ENCODE measurements at places on chromosomes 12 and 14. TPM values are rescaled to one million over a fixed set of nuclear protein-coding genes. Genes with fewer than 3 reads are reported as not detected.
A peak's percentile ranks its signal among the peaks of the same experiment; 100 is the strongest.

GRCh38 chr12:21818627-21819026, 44.1 kb upstream of the KCNJ8 start:
- peak; percentile 27 for DNase-seq

DNA sequence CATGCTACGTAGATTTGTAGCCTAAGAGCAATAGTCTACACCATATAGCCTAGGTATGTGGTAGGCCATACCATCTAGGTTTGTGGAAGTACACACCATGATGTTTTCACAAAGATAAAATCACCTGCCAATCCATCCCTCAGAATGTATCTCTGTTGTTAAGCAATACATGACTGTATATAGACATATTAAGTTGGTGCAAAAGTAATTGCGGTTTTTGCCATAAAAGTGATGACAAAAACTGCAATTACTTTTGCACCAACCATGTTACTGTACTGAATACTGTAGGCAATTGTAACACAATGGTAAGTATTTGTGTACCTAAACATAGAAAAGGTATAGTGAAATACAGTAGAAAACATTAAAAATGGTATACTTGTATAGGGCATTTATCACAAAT, 40.5 kb downstream of the MGST1 start:
- DNase-seq = no peak

- no peak for DNase-seq
These were observed 107.2 kb downstream of the RBM19 start for GRCh38 chr12:113858841-113859386.

DNA sequence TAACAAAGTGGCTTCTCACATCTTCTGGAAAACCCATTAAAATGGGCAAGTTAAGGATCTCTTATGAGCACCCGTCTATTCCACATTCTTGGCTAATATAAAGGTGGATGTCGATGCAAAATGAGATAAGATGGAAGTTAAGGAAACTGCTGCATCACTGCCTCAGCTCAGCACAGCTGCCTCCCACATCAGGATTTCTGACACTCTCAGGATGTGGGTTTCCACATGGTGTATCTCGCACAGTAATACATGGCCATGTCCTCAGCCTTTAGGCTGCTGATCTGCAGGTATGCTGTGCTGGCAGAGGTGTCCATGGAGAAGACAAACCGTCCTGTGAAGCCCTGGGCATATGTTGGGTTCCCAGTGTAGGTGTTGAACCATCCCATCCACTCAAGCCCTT, 1348.0 kb downstream of the TMEM121 start:
- DNase-seq = no peak

DNA sequence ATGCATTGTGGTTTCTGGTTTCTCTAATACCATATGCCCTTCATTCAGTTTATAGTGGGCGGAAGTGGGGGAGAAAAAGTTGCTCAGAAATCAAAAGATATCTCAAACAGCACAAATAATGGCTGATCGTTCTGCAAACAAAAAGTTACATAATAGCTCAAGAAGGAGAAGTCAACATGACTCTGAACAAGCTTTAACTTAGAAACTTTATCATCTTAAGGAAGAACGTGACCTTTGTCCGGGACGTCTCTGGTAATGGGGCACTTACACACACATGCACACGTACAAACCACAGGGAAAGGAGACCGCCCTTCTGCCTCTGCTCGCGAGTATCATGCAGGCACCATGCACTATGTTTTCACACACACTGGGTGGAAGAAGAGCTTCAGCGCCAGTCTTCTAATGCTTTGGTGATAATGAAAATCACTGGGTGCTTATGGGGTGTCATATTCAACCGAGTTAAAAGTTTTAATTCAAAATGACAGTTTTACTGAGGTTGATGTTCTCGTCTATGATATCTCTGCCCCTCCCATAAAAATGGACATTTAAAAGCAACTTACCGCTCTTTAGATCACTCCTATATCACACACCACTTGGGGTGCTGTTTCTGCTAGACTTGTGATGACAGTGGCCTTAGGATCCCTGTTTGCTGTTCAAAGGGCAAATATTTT, 4.7 kb downstream of the FOS start:
- peak; percentile 73 for DNase-seq

The POMT2 gene
- 32.0 TPM for polyA plus RNA-seq

The NDRG2 gene
- 110 TPM for polyA plus RNA-seq

DNA sequence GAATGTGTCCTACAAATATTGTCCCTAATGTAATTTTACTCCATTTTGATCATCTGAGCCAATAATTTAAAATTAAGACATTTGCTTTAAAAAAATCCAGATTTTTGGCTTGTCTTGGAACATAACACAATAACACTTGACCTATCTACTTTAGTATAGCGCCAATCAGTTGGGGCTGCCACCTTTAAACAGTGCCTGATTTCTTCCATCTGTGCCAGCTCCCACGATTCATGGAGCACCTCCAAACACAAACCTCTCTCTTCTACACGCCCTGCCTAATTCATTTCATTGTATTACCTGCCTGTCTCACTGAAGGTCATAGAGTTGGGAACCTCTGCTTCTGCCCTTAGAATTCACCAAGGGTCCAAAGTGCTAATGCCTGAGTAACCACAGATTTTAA, 352.4 kb downstream of the TMEM132D start:
- DNase-seq = no peak

The INHBC gene
- polyA plus RNA-seq = 0.22 TPM

DNA sequence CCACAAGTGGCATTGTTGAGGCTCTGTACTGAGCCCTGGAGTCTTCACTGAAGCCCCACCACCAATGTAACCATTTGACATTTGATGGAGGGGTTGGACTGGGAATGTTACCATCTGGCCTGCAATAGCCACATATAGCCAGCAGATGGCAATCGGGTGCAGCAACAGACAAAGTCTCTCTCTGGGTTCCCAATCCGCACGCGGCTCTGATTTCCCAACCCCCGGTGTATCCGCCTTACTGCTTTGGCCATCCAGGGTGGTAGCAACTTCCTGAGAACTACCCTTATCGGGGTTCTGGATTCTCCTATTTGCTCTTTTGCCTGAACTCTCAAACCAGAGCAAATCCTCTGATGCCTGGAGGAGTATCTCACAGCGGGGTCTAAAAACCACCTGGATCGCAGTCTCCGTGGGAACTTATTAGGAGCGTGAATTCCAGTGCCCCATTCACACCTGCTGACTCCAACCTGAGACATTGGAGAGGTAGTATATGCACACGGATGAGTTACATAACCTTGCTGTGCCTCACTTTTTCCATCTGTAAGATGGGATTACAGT, 14.2 kb downstream of the VRTN start:
- peak; percentile 70 for DNase-seq

The SERPINA4 gene
- polyA plus RNA-seq = not detected

The NOS1 gene
- polyA plus RNA-seq = 0.49 TPM

The IL23A gene
- not detected for polyA plus RNA-seq

GRCh38 chr12:105721051-105721825, 390.7 kb downstream of the C12orf75 start:
- DNase-seq = peak; percentile 33

DNA sequence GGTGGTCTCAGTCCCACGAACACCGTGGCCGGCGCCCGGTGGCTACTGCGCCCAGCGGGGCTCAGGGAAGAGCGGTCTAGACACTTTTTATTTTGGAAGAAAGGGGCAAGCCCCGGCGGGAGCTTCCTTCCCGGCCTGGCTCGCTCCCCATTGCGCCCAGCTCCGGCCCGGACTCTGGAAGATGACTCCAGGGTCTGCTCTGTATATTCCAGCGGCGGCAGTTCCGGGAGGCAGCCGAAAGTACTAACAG, 225.1 kb upstream of the CRY1 start:
- DNase-seq = no peak

- DNase-seq = no peak
These were observed 1014.8 kb upstream of the FBXO33 start for GRCh38 chr14:40447017-40447416.

- DNase-seq = no peak
These were observed 62.2 kb downstream of the CKB start for GRCh38 chr14:103460415-103460814.

DNA sequence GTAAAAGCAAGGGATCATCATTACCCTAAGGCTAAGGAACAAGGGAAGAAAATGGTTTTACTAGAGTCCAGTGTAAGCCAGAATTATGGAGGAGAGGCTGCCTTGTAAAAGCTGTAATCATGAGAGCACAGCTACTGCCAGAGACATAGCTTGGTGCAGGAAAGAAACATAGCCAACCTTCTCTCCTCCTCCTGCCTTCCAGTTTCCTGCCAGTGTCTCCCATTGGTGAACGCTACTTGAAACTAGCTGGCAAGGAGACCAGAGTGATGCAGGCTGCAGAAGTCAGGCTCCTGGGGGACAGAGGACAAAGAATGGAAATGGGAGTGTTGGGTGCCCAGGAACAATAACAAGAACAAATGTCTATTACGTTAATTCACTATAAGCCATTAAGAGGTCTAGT, 158.5 kb downstream of the NELL2 start:
- DNase-seq = no peak

DNA sequence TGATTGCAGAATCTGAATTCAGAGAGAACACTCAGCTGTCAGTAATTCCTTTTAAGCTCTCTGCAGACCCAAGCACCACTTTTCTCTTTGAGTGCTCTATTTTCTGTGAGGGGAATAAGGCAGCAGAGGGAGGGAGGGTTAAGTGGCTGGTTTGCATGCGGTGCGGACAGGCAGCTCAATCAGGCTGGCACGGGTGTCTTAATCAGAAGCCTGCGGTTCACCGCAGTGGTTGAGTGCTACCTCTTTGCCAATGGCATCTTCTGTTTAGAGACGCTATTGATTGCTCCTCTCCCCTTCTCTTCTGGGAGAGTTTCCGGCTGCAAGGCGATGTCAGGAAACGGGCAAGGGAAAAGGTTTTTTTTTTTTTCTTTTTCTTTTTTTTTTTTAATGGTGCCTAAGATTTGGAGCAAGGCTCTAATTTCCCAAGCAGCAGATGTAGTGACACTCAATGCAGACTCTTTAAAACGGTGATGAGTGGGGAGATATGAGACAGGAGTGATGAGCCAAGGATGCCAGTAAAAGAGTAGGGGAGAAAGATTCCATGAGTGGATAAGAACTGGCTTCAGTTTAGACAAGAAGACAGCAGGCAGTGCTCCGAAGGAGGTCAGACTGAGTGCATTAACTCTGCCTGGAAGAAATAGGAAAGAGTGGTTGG, 533.7 kb upstream of the SEL1L start:
- DNase-seq = no peak

DNA sequence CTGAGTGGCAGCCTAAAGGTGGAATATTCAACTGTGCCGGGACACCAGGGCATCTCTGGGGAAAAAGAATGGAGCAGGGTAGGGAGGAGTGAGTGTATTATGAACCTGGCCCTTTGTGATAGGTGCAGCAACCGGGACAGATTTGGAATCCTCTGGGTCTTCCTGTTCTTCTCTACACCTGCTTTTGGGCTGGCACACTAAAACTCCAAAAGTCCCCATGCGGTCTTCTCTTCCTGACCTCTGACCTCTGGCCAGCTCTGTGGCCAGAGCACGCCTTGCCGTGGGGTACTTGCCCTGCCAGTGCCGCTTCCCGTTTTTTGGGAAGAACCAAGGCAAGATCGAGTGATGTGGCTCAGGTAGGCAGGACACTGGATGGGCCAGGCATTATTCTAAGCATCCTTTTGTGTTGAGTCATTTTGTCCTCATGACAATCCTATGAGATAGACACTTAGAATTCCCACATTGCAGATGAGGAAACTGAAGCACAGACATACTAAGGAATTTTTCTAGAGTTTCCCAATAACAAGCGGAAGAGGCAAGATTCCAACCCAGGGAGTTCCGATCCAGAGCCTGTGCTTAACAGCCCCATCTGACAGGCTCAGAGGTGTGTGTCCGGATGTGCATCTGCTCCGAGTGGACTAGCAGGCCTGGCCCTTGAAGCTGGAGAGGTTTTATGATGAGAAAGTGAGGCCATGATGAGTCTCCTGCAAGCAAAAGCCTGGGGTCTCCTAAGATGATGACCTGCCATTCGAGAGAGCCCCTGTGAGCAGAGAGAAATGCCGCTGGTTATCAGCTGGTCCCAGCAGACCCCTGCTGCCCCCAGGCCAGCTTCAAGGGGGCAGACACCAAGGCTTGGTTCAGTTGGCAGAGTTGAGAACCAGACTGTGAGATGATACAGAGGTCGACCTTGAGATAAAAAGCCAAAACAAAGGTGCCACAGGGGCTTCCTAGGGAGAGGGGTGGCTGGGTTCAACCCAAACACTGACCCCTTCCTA, 67.9 kb upstream of the ESRRB start:
- DNase-seq = no peak

The SLC2A14 gene
- polyA plus RNA-seq = 0.19 TPM

DNA sequence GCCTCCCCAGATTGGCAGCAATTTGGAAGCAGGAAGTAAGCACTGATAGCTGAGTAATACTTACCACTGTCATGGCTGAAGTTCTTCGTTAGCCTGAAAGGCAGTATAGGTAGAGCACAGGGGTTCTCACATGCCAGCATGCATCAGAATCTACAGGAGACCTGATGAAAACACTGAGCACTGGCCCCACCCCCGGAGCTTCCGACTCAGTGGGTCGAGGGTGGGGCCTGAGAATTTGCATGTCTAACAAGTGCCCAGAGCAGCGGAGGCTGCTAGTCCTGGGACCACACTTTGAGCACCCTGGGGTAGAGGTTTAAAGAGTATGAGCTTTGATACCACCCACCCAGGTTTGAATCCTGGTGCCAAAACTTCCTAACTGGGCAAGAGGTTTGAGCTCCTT, 89.6 kb downstream of the FBXW8 start:
- DNase-seq = no peak

- DNase-seq = peak; percentile 83
These were observed 1.5 kb downstream of the KRT8 start for GRCh38 chr12:52903285-52903854.

DNA sequence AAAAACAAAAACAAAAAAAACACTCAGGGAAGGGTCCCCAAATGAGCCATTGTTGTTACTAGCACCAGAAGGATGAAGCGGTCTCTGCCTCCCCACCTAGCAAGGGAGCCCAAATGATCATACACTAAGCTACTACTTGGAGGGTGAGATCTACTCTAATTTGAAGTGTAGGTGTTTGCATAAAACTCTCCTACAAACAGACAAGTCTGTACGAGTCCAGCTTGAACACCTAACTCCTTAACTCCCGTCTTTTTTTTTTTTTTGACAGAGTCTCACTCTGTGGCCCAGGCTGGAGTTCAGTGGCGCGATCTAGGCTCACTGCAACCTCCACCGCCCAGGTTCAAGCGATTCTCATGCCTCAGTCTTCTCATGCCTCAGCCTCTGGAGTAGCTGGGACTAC, 132.6 kb downstream of the PPM1H start:
- no peak for DNase-seq

Measured in muscle of arm (tissue), 14 donors.